ENCODE measurements at places on chromosomes 7 and 10.

- DNase-seq = no peak
Observed at GRCh38 chr10:84140036-84140379, 699 bp downstream of the GHITM start.

DNA sequence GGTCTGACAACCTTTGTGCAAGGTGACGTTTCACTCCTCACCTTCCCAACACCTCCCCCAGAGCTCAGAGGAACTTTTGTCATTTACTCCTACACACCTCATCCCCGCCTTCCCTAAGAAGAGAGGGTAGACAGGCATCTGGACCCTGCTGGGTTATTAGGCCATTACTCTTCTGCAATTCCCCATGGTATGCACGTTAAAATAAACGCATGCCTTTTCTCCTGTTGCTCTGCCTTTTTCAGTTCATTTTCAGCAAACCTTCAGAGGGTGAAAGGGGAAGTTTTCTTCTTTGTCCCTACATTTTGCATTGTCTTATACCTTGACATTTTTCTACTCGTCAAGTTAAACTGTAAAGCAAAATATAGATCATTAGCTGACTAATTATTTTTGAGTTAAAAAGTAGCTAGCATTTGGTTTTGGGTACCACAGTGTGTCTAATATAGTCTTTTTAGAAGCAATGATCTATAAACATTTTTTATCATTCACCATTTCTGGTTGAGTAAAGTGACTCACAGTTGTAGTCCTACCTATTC lies 10.5 kb upstream of the EDRF1 start:
- DNase-seq = no peak

GRCh38 chr10:72337722-72338121 lies 17.0 kb downstream of the DNAJB12 start:
- DNase-seq = no peak

- no peak for DNase-seq
Observed at GRCh38 chr10:1464881-1465417, 272.4 kb downstream of the ADARB2 start.

DNA sequence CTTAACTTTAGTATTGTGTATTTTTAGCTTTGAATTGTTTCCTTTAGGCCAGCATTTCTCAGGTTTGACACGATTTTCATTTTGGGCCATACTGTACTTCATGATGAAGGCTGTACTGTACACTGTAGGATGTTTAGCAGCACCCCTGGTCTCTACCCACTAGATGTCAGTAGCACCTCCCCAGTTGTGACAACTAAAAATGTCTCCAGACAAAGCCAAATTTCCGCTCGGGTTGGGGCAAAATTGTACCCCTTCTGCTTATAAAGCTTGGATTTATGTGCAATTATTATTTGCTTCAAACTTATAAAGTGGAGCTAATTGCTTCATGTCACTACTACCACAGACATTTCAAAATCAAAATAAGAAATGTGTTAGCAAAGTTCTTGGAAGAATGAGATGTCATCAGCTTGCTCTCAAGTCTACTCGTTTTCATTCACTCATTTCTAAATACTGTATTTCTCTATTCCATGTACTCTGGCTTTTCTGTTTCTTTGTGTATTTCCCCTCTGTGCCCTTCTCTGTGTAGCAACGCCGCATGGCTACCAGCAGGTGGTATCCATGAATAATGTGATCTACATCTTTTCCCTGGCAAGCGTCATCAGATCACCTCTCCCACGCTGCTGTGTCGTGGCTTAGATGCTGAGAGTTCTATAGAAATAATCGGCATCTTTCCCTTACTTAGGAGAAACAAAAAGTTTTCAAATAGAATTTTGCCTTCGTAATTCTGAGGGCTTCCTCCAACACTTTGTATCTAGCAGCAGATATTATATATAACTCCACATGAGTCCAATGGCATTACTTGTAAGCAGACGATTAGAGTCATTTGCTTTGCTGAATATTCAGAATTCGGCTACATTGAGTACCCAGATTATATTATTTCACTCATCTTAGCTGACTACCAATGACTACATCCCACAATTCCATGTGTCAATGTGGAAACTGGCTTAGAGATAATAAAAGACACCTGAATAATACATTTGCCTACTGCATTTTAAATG lies 47.8 kb upstream of the CALCR start:
- DNase-seq = no peak

DNA sequence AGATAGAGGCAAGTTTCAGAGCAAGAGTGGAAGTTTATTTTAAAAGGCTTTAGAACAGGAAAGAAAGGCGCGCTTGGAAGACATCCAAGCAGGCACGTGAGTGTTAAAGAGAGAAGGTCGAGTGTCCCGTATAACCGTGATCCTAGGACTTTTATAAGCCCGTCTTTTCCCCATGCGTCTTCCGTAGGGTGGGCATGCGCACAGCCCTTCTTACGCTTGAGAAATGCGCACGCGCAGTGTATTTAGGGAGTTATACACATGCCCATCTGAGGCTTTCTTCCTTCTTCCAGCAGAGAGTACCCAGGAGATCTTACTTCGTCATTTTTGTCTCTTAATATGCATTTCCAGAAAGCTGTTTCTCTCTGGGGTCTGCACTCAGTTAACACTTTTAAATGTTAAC lies 52.4 kb downstream of the CALD1 start:
- no peak for DNase-seq

GRCh38 chr10:103917302-103918052 lies 507 bp downstream of the STN1 start:
- DNase-seq = no peak

DNA sequence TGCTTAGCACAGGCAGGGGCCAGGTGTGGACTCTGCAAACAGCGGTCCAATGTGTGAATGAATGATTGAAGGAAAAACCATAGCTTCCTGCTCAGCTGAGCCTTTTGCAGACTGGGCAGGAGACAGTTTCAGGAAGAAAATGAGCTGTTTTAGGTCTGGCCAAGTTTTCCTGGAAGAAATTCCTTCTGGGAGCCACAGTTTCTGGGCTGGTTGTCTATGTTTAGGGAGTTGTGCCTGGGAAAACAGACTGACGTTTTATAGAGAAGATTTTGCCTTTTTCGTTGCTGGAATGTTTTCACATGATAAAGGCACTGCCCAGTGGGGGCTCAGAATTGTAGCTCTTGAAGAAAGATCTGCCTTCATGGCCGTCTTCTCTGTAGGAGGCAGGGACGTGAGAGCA lies 255.1 kb downstream of the CCSER2 start:
- DNase-seq = no peak

GRCh38 chr7:80942261-80943041 lies 23.6 kb upstream of the SEMA3C start:
- DNase-seq = no peak

DNA sequence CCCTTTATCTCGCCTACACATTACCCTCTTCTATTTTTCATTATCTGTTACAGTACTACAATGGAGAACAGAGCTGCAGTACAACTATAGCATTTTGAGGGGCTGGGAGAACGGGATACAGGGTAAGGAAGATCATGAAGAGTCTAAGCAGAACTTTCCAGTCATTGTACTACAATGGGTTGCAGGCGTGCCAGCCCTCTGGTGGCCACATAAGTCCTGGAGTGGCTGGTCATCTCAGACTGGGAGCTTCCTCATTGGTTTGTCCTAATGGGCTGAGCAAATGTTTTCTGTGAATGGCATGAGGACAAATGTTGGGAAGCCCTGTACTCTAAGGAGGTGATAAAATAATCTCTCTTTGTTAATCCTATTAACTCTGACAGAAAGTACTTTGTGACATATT lies 33.0 kb downstream of the TMEM106B start:
- no peak for DNase-seq

DNA sequence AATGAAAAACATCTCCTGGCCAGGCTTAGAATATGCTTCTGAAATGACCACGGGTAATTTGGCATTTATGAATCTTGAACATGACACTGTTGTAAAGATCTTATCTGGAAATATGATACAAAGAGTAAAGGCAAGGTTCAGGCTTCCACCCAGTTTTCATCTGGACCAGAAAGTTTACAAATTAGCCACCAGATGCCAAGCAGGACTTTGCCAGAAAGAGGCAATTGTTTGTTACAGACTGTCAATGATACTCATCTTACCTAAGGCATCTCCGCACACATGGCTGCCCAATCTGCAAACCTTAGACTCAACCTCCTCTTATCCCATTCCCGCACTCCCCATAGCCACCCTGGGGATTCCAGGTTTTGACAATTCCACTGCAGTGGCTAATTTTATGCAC lies 795.3 kb downstream of the TYW1 start:
- no peak for DNase-seq

- peak; percentile 22 for DNase-seq
Observed at GRCh38 chr7:44157116-44158080, 16.3 kb upstream of the MYL7 start.

- DNase-seq = no peak
Observed at GRCh38 chr10:60425392-60426110, 35.9 kb upstream of the ANK3 start.

Data from naive thymus-derived CD8-positive, alpha-beta T cell (primary cell).